ENCODE measurements at places on chromosomes 7 and 10. TPM values are rescaled to one million over a fixed set of nuclear protein-coding genes. Genes with fewer than 3 reads are reported as not detected.

Gene PSTK
- 7.5 TPM for total RNA-seq

Gene SH2D4B
- under 0.01 TPM for total RNA-seq

Gene LANCL2
- total RNA-seq, result 8.2 TPM

Gene LRRN3
- not detected for total RNA-seq

Gene SEC31B
- total RNA-seq, result 2.2 TPM

Gene GLCCI1
- total RNA-seq, result 7.1 TPM

Gene TMEM184A
- total RNA-seq, result 8.5 TPM

Gene AMPH
- not detected for total RNA-seq

Gene SPDYE5
- not detected for total RNA-seq

Gene VTI1A
- total RNA-seq, result 38.9 TPM

Gene NME8
- not detected for total RNA-seq

Gene COL17A1
- 884 TPM for total RNA-seq

Gene SEC61A2
- total RNA-seq, result 7.8 TPM

Gene EIF5AL1
- total RNA-seq, result 0.34 TPM

Gene BTBD16
- total RNA-seq, result 0.07 TPM

Gene PCDH15
- total RNA-seq, result not detected

Gene TLX1
- total RNA-seq, result not detected

Gene MEOX2
- not detected for total RNA-seq

Gene PTPRN2
- total RNA-seq, result under 0.01 TPM

Gene KIF5B
- 219 TPM for total RNA-seq

Gene TUBAL3
- total RNA-seq, result 0.36 TPM

Gene POLR2J2
- total RNA-seq, result 1.4 TPM

Gene ZCCHC24
- 2.0 TPM for total RNA-seq

Gene GNGT1
- total RNA-seq, result not detected

Gene NANOS1
- total RNA-seq, result 0.68 TPM

Gene IFIT1B
- total RNA-seq, result not detected

Gene NPC1L1
- under 0.01 TPM for total RNA-seq

Gene PRLHR
- not detected for total RNA-seq

Gene AKR1C4
- total RNA-seq, result not detected

Gene CRHR2
- total RNA-seq, result not detected

Gene TMEM273
- 0.34 TPM for total RNA-seq

Gene PLEKHS1
- not detected for total RNA-seq

Gene OR6V1
- total RNA-seq, result not detected

Gene RAB19
- 0.50 TPM for total RNA-seq

Gene RPEL1
- total RNA-seq, result under 0.01 TPM

Gene NRG3
- total RNA-seq, result not detected

Gene PTF1A
- not detected for total RNA-seq

Gene ADIRF
- total RNA-seq, result 63.6 TPM

Gene AGMO
- total RNA-seq, result not detected

Gene EGR2
- 0.64 TPM for total RNA-seq

Gene ATP6V0E2
- 5.6 TPM for total RNA-seq

Gene PDIA4
- 531 TPM for total RNA-seq

Gene PGAM2
- not detected for total RNA-seq

Gene DDX50
- total RNA-seq, result 51.3 TPM

Gene ARPC1A
- total RNA-seq, result 141 TPM

Gene FAM13C
- total RNA-seq, result 1.00 TPM

Gene SUV39H2
- 8.2 TPM for total RNA-seq

Gene GLI3
- total RNA-seq, result 1.7 TPM

Gene PSD
- 0.71 TPM for total RNA-seq

Gene NKX2-3
- total RNA-seq, result not detected

Gene PHKG1
- 0.50 TPM for total RNA-seq

Gene VPS37D
- total RNA-seq, result 1.3 TPM

Gene SYT15B
- total RNA-seq, result not detected

All from nasal cavity respiratory epithelium epithelial cell of viscerocranial mucosa (primary cell).